Stimulated activated CD4-positive, alpha-beta T cell treated with anti-CD3 and anti-CD28 coated beads, Interleukin-1b, Interleukin-23, amount 100 ng/mL, for 1 hour (primary cell): ENCODE measurements at places on chromosomes 5 and 9.

GRCh38 chr5:32767948-32768467 is 56.9 kb downstream of the NPR3 start:
- no peak for DNase-seq

DNA sequence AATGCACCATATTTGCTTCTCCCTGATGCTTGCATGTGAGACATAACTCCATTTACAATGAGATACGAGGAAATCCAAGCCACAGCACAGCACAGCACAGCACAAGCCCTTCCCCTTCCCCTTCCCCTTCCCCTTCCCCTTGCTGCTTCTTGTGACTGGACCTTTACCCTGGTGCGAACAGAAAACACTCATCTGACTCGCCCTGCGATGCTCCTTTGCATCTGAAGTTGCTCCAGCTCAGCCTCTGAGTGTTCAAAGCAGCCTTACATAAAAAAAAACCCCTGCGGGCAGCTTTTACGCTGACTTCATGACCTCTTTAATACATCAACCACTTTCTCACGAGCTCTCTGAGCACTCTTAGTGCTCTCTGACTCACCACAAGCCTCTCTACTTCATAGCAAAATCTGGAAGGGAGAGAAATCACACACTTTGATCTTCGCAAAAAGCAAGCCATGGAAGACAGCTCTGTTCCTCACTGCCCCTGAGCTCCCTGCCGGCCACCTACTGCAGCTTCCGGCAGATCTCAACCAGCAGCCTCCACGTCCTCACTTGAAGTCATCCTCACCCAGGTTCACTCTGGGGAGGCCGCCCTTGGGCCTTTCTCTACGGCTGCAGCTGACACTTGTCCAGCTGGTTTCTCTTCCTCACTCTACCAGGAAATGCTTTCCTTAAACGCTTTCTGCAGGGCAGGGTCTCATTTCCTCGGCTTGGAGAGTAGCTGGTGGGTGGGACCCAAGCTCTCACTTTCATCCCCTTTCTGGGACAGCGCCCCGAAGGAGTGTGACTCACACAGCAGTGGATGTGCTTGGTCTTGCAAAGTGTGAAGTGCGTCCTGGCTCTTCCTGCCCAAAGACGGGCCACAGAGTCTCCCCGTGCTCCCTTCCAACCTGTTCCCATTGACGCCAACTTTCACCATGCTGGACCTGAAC is 5.3 kb downstream of the SLC34A1 start:
- DNase-seq = no peak

GRCh38 chr5:201672-202071 is 10.4 kb downstream of the LRRC14B start:
- no peak for DNase-seq

DNA sequence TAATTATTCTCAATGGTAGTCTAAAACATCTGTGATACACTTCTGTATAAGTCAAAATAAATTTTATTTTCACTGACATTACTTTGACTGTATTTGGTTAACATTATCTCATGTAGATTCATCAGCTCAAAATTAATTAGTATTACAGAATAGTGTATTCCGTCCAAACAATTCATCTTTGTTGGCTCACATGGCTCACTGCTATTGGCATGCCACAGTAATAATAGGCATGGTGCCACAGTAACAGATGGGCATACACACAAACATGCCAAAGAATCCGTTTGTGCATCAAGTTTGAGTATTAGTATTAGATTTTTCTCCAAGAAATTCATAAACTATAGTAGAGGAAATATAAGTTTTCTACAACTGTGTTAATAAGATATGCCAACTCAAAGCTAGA is 14.2 kb downstream of the AP3B1 start:
- DNase-seq = no peak

- no peak for DNase-seq
These were observed 3.7 kb upstream of the TIFAB start for GRCh38 chr5:135455876-135456237.

DNA sequence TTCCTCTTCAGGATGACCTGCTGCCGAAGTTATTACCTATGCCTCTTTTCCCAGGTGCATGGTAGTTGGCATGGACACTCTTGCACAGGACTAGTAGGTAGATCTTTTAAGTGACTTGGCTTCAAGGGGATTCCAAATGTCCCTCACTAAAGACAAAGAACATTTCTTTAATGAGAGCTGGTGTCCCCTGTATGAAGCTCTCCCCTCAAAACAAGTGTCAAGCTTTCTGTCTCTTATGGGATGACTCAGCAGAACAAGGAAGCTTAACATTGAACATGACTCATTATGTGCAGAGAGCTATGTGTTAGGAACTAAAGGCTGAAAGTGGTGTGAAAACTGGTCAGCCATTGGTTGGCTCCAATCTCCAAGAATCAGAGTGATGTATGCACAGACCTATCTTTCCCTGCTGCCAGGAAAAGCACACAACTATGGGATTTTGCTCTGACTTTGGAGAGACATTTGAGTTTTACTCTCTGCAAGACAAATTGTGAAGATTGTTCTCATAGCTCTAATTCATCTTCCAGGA is 120.5 kb downstream of the PRDM6 start:
- no peak for DNase-seq

DNA sequence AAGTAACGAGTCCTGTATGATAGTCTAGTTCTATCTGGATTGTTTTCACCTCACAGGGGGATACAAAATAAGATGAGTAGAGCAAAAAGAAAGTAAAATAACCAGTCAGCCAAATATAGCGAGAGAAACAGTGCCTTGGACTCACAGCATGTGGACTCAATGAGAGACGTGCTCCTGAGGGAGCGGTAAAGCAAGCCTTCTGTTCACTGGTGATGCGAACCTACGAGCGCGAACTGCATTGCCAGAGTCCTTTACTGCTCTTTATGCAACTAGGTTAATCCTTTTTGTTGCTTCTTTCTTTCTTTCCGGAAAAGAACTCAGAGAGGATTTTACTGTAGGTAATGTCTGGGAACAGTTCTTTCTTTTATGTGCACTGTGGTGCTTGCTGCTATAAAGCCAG is 132.7 kb downstream of the ANXA1 start:
- DNase-seq = no peak

DNA sequence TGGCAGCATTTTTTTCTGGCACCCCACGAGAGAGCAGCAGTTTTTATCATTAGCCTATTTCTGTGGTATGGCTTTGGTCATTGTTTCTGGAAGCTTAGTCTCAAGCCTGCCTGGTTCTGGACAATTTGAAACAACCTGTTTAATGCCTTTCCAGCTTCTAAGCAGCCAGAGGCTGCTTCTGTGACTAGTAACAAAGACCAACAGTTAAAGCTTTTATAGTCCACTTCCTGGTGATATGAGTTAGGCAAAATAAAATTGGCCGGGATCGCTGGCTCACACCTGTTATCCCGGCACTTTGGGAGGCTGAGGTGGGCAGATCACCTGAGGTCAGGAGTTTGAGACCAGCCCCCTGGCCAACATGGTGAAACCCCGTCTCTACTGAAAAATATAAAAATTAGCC is 24.0 kb downstream of the LYRM7 start:
- no peak for DNase-seq

- DNase-seq = no peak
These were observed 144.6 kb downstream of the CACNA1B start for GRCh38 chr9:138022121-138022741.

- no peak for DNase-seq
These were observed 169.2 kb downstream of the NR3C1 start for GRCh38 chr5:143234162-143234842.

DNA sequence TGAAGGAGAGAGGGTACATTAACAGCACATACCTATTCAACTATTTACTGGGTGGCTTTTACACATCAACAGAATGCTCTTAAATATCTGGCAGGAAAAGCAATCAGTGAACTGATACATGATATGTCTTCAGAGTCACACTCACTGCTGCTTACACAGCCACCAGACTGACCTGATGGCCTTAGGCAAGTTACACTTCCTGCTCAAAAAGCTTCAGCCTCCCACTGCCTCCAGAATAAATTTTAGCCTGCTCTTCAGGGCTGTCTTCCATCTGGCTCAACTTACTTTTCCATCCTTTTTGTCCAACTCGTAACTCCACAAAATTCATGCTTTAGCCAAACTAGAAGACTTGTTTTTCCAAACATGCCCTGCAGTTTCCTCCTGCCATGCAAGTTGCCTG is 10.7 kb downstream of the LOX start:
- DNase-seq = no peak

- DNase-seq = no peak
These were observed 6.1 kb downstream of the PRDM6 start for GRCh38 chr5:123094919-123095797.

GRCh38 chr9:94630833-94631232 is 8.5 kb downstream of the FBP1 start:
- no peak for DNase-seq

DNA sequence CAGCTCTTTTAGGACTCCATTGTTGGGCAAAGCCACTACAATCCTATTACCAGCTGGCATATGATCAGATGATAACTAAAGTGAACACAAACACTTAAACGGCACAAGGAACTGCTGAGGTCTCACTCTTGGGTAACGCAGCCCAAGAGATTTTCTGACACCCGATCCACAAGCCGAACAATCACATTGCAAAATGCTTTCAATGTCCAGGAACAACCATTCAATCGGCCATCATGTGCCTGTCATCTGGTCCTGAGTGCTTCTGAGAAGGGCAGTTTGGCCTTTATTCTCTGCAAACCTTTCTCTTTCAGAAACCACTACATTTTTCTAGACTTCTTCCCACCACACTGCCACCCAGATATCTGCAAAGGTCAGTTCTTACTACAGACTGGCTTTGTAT is 283.1 kb downstream of the GLIS3 start:
- no peak for DNase-seq

DNA sequence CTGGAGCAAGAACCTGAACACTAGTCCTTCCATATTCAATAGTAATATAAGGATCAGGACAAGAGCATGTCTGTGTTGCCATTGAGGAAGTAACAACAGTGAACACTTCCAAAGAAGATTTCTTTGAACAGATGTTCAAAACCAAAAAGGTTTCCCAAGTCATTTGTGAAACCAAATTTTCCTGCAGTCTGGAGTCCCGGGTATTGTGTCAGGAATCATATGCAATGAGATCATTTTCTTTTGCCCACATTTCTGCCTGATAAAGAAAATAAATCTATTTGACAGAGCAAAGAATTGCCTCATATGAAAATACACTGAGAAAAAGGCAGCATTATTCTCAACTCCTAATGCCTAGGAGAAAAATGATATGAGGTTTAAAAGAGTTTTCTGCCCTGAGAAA is 151.7 kb downstream of the SNX18 start:
- no peak for DNase-seq

- no peak for DNase-seq
These were observed 292.6 kb upstream of the DAB2 start for GRCh38 chr5:39717176-39717897.

GRCh38 chr9:131090025-131090787 is 6.1 kb upstream of the AIF1L start:
- no peak for DNase-seq

- no peak for DNase-seq
These were observed 37.2 kb downstream of the PAPPA start for GRCh38 chr9:116190637-116191396.
